ENCODE measurements at places on chromosomes 1 and 21.

DNA sequence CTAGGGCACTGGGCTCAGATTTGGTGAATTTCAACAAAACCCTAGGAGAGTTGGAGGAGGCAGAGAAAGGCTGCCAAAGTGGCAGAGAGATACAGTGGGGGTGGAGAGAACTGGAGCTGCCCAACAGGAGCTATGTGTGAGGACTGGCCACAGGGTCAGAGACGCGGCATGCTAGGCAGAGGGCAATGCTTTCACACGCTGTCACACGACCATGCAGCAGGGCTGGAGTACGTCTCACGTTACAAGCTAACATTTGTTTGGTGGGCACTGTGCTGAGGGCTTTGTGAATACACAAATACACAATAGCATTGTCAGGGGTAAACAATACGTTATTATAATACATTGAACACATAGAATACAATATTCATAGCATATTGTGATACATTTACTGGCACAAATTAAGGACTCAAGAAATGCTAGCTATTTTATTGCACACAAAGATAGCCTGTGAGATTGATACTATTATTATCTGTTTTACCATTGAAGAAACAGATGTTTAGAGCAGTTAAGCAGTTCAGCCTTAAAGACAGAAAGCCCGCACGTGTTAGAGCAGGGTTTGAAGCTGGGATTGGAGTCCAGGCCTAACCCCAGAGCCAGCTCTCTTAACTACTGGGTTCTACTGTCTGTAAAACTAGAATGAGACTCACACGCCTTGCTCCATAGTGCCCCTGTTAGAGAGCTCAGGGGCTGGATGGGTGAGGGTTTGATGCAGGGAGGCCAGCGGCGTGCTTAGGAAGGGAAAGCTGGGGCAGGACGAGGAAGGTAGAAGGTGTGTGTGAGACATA is 4.5 kb downstream of the RAB7B start:
- no peak for DNase-seq

DNA sequence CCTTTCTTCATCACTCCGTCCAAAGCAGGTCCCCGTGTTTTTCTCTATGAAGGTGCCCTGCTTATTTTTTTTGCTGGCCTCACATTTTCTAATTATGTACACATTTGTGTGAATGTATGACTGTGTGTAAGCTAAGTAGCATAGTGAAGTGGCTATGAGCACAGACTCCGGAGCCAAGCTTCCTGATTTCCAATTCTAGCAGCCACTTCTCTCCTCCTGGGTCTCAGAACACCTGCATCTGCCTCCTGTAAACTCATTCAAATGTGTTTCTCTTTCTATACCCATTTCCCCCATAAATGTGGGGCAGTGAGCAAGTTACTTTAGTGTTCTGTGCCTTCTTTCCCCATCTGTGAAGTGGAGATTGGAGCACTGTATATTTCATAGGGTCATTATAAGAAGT is 2.1 kb downstream of the SLAMF6 start:
- DNase-seq: no peak

DNA sequence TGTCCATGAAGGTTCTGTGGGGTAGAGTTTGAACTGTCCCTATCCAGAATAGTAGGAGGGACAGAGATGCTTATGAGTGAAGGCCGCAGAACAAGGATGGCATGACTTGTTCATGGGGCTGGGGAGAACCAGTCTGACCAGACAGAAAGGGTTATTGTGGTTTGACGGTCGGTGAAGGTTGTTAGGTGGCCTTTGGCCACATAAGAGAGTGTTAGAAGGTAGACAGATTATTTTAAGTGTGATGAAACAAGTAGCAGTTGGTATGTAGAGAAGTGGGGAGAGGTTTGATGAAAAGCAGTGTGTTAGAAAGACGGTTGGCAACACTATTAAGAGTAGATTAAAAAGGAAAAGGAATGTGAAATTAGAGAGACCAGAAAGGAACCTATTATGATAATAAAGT is 355.1 kb downstream of the DISC1 start:
- no peak for DNase-seq

GRCh38 chr1:68232289-68233148 is at the start of gene WLS:
Gene WLS (minus strand): TSS chr1:68232523. CDS start chr1:68232299, 224 bp downstream.
- peak; percentile 78 for DNase-seq

- no peak for DNase-seq
Measured at GRCh38 chr1:91527266-91527765, 26.7 kb downstream of the CDC7 start.

DNA sequence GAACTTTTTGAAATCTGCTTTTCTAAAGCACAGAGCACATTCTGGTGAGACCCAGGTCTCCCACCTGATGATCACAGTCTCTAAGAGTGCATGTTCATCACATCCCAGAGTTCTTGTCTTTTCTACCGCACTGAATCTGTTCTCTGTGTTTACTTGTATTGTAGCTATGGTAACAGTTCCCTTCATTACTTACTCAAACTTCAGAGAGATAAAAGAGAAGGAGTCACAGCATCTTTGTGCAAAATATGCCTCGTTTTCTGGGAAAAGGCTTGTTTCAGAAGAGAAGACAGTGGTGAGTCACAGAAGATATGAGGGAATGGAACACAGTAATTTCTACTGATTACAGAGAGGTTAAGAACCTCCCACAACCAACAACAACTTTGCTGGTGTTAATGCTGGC is 580.6 kb downstream of the PLA2G4A start:
- peak; percentile 3 for DNase-seq

- peak; percentile 54 for DNase-seq
Measured at GRCh38 chr1:63968663-63969440, 195.0 kb downstream of the ROR1 start.

GRCh38 chr1:15210651-15211375 is 36.2 kb upstream of the FHAD1 start:
- no peak for DNase-seq

GRCh38 chr1:50183378-50184133 is 74.8 kb downstream of the ELAVL4 start:
- no peak for DNase-seq

DNA sequence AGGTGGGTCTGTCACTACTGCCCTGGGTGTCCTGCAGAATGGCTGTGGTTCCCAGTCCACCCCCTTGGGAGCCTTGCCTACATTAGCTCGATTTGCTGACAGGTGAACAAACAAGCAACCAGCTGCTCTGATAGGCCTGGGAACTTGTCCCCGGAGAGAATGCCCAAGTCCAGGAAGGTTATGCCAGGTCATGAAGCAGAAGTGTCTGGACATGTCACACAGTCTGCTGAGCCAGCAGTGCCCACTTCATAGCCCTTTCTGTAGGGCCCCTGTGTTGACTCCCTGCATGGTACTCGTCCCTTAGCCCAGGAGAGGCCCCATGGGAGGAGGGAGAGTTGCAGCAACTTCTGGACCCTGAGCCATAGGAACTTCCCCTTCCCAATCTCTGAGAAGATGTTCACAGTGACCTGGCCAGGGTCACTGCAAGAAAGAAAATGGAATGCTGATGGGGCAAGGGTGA is 31.0 kb downstream of the UCK2 start:
- no peak for DNase-seq

DNA sequence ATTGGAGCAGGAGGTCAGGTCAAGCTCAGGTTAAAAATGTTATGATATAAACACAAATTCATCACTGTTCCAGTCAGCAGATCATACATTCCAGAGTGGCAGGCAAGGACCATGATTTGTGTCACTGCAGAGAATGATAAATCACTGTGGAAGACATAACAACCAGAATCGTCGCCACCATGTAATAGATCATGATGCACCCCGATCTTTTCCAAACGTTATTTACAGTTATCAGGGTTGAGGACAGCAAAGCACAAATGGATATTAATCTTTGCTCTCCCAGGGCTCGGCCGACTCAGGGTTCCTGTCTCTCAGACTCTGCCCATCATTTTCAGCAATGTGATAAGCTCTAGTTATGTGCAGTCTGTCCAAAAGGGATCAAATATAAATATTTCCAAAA is 122.7 kb downstream of the ZBTB18 start:
- DNase-seq: no peak

GRCh38 chr1:23423415-23424292 is 894 bp downstream of the TCEA3 start:
- DNase-seq: no peak

- DNase-seq: no peak
Measured at GRCh38 chr1:43321331-43321891, 16.2 kb upstream of the MPL start.

GRCh38 chr1:226309398-226310244 is 657 bp upstream of the LIN9 start:
- DNase-seq: peak; percentile 21

GRCh38 chr1:9265968-9266367 is 26.7 kb upstream of the SPSB1 start:
- DNase-seq: no peak

DNA sequence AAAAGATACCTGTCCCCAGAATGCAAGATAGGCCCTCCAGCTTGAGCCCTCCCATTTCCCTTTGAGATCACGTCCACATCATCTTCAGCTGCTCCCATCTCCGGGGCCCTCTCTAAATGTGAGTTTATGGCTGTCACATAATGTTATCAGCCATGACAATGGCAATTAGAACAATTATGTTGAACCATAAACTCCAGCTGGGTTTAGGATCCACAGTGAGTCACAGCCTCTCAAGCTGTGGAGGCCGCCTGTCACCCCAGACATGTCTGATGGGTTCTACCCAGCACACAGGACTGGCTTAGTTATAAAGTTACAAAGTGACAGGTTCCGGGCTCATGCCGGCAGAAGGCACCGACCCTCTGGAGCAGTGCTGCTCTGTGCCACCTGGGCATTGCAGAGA is 597.3 kb downstream of the PTPRU start:
- DNase-seq: no peak

- no peak for DNase-seq
Measured at GRCh38 chr1:66035616-66036245, 243.0 kb downstream of the PDE4B start.

DNA sequence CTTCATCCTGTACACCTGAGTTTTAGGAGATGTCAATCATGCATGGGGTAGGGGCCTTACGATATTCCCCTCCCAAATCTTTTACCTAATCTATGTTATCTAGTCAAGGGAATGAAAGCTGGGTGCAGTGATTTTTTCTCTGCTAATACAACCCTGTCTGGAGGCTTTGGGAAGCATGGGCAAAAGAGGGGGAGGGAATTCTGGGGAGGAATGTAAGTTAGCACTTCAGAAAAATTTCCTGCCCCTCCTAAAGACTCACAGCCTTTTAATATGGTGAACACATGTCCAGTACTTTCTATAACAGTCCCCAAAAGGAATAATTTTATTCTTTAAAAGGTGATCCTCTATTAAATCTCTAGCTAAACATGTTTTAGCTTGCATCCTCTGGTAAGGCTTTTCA is 25.6 kb upstream of the PRELP start:
- no peak for DNase-seq

- no peak for DNase-seq
Measured at GRCh38 chr21:41825216-41825615, 53.9 kb downstream of the PRDM15 start.

DNA sequence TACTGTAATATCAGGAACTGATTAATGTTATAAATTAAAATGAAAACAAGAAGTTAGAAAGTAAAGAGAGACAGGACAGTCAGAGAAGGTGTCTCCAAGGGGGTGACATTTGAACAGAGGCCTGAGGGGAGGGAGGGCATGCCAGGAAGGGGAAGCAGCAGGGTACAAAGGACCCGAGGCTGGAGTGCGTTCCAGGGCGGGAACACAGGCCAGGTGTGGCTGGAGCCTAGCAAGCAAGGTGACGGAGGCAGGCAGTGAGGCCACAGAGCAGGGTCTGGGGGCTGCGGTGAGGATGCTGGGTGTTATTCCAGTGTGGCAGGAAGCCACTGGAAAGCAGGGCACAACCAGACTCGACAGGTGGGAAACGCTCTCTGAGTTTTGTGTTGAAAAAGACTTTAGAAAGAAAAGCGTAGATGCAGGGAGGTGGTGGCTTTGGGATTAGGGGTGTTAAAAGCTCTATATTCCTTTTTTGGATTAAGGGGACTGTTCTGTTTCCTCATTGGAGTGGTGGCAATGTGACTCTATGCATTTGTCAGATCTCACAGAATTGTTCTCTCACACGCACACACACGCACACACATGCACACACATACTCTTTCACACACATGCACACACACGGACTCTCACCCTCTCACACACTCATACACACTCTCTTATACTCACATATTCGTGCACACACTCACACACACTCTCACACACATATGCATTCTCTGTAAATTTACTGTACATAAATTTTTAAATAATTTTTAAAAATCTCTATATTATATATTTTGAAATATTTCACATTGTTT is 124.5 kb downstream of the GLIS1 start:
- no peak for DNase-seq

DNA sequence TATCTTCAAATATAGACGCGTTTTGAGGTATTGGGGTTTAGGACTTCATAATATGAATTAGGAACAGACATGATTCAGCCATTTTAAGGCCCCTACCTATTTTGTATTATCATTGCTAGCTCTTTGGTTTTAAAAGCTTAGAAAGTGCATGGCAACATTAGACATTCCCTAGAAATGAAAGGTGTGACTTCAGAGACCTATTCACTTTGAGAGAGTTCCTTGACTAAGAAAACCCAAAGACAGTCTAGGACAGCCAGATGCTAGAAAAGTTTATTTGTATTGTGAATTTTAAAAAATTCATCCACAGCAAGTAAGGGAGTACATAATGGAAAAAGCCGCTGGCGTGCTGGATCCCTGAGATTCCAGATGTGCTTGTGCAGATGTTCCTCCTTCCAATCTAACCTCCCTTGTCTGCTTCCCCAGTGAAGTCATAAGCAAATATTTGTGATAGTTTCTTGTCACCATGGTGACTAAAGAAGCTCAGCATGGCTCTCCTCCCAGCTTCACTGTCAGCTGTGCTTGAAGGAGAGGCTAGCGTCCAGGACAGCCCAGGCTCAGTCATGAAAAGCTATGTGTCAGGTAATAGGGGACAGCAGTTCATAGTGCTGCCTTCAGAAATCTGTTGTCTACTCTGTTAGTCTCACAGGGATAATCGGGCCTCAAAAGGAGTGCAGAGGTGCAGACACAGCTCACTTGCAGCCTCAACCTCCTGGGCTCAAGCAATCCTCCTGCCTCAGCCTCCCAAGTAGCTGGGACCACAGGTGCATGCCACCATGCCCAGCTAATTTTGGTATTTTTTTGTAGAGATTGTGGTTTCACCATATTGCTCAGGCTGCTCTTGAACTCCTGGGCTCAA is 34.8 kb downstream of the KPNA6 start:
- DNase-seq: peak; percentile 87

GRCh38 chr1:85544689-85545215 is 35.8 kb upstream of the CCN1 start:
- peak; percentile 53 for DNase-seq

- peak; percentile 25 for DNase-seq
Measured at GRCh38 chr1:68379085-68379478, 70.7 kb downstream of the RPE65 start.
